Cerebellar nuclear complex (tissue), 1 donor: ENCODE measurements at places on chromosomes 4 and X.

DNA sequence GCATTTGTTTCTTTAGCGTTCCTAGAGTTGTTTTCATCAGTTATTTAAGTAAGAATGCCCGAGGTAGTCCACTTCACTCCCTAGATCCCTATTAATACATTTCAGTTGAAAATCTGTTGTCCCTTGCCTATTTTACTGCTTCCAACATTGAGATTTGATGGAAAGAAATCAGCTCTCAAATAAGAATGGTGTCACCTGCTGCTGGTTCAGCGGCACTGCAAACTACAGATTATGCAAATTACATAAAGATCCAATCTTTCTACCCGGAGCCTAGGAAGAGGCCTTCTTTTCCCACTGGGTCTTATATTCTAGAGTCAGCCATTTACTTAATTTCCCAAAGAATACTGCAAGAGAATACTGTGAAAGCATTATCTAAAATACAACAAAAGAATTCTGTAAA lies 597.6 kb upstream of the MAGEB2 start:
- DNase-seq: no peak

DNA sequence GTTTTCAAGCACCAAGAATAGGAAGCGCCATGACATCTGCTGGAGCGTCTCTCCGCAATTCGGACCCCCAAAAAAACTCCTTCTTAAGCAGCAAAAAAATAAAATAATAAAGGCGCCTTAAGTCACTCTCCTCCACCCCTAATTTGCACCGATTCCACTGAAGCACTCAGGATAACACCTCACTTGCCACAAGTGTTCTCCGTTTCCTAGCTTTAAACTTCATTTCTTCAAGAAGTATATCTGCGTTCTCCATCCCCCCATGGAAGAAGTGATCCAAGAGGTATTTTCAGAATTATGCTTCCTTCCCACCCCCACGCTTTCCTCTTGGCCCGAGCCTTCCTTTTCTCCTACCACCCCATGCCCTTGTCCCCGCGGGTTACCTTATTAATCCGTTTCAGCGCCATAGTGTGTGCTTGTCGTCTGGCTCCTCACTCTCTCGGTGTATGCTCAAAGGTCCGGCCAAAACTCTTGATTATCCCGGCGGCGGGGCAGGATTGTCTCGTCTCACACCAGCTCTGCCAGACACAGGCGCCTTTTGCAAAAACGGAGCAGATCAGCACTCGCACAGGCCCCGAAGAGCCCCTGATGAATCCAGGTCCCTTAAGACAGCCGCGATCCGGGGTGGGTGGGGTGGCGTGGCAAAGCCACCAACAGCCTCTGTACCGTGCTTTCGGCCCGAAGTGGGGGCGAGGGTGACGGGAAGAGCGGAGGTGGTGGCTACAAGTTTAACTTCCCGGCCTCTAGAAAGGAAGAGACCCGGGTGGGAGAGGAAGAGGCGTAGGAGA lies 1.1 kb downstream of the UBE2D3 start:
- no peak for DNase-seq

- DNase-seq: no peak
These were observed 1950.7 kb upstream of the IGFBP7 start for GRCh38 chr4:59060895-59061294.

GRCh38 chr4:158861281-158861680 lies 92.5 kb downstream of the FNIP2 start:
- no peak for DNase-seq

- no peak for DNase-seq
These were observed 20.6 kb downstream of the ZDHHC9 start for GRCh38 chrX:129823115-129823514.

- no peak for DNase-seq
These were observed 539.6 kb downstream of the PDHA2 start for GRCh38 chr4:96379524-96379923.

DNA sequence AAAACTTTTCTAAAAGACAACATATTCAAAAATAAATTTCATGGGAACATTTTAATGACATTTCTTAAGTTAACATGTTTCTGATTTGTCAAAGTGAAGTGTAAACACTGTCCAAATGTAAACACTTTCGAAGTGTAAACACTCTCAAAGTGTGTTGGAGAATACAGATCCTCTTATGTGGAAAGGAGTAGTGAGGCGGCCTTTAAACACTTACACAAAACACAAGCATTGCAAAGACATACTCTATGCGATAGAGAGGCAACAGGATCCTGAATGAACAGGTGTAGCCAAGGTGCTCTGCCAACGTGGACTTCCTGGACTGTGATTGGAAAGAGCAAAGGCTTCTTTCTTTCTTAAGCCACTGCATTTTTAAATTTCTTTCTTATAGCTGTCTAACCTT lies 62.7 kb upstream of the PGM2 start:
- no peak for DNase-seq

DNA sequence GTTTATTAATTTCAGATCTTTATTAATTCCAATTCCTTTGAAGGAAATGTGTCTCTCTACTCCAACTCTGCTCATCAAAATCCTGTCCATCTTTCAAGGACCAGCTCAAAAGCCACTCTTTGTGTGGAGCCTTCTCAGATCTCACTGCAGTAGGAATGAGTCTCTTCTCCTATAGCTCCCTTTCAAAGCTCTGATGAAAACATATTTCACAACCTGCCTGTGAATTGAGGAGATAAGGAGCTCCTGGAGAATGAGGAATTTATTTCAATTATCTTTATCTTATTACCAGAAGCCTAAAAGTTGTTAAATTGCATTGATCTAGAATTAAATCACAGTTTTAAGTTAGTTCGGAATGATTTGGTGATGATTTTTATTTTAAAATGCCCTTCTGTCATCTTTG lies 92.6 kb upstream of the TRPC3 start:
- DNase-seq: no peak

DNA sequence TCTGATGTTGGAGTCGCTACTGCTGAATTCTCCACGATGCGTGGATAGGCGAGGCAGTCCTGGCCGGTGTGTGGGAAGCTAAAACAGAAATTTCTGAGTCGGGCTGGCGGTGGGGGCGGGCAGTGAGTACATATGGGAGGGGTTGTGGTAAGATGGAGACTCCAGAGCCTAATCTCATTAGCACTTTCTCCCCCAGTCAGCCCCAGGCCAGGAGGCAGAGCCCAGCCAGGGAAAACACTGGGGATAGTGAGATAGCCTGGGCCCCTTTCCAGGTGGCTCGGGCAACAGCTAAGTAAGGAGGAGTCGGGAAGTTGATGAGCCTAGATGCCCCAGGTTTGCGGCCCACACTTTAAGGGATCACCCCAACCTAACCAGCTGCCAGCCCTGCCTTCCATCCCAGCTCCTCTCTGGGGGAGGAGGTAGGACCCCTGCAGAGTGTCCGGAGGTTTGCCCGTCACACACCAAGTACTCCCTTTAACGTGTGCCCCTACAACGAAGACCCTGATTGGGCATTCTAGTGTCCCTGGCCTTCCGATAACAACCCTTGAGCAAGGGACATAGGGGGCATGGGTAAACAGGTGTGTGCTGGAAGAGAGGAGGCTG lies 2.4 kb upstream of the LOC101059915 start:
- no peak for DNase-seq

GRCh38 chr4:95572304-95572991 lies 23.7 kb upstream of the UNC5C start:
- no peak for DNase-seq
